Pulmonary artery endothelial cell (primary cell): ENCODE measurements at places on chromosomes 12 and 14. TPM values are rescaled to one million over a fixed set of nuclear protein-coding genes. Genes with fewer than 3 reads are reported as not detected.

BDKRB2 gene
- total RNA-seq = not detected in 2 replicates

CPM gene
- 0.40 TPM in 1 of 2 replicates, not detected in the other for total RNA-seq

MGAT4C gene
- total RNA-seq = under 0.01 TPM in 1 of 2 replicates, not detected in the other

RALGAPA1 gene
- total RNA-seq = 14.8 and 22.0 TPM in 2 replicates

TAS2R9 gene
- not detected in 2 replicates for total RNA-seq

CLEC9A gene
- not detected in 2 replicates for total RNA-seq

SIX4 gene
- total RNA-seq = 3.2 and 5.0 TPM in 2 replicates

PLEKHD1 gene
- under 0.01 and 0.04 TPM in 2 replicates for total RNA-seq

RERGL gene
- not detected in 2 replicates for total RNA-seq

KLRC1 gene
- not detected in 2 replicates for total RNA-seq

CDH24 gene
- total RNA-seq = 6.3 and 13.9 TPM in 2 replicates

DDN gene
- total RNA-seq = 0.14 and 0.26 TPM in 2 replicates

SPIC gene
- total RNA-seq = not detected in 2 replicates

SOAT2 gene
- not detected in 2 replicates for total RNA-seq

SLC2A3 gene
- total RNA-seq = 17.2 and 36.9 TPM in 2 replicates

MAP1LC3B2 gene
- total RNA-seq = 0.46 and 1.7 TPM in 2 replicates

ERH gene
- 183 and 199 TPM in 2 replicates for total RNA-seq

LGR5 gene
- total RNA-seq = not detected in 2 replicates

PRB2 gene
- total RNA-seq = not detected in 2 replicates

SLC17A8 gene
- total RNA-seq = not detected in 2 replicates

TOMM20L gene
- not detected in 2 replicates for total RNA-seq

OR6C2 gene
- total RNA-seq = not detected in 2 replicates

CISTR gene
- total RNA-seq = not detected in 2 replicates

ZCCHC8 gene
- total RNA-seq = 11.3 and 17.2 TPM in 2 replicates

MMP19 gene
- total RNA-seq = 0.42 and 0.46 TPM in 2 replicates

TMEM179 gene
- 0.13 TPM in 1 of 2 replicates, not detected in the other for total RNA-seq

PSMC6 gene
- total RNA-seq = 95.8 and 154 TPM in 2 replicates

KRT75 gene
- not detected in 2 replicates for total RNA-seq

PTCSC3 gene
- not detected in 2 replicates for total RNA-seq

SMCO2 gene
- 0.13 and 0.14 TPM in 2 replicates for total RNA-seq

SYNDIG1L gene
- not detected in 2 replicates for total RNA-seq

SYNE3 gene
- 11.5 and 15.5 TPM in 2 replicates for total RNA-seq

RASSF8 gene
- 100 and 131 TPM in 2 replicates for total RNA-seq

NXPH4 gene
- total RNA-seq = 0.13 and 0.28 TPM in 2 replicates

HOXC12 gene
- total RNA-seq = not detected in 2 replicates
